ENCODE measurements at places on chromosomes 16 and 17.

- no peak for DNase-seq
Measured at GRCh38 chr16:56281249-56281805, 90.0 kb downstream of the GNAO1 start.

- no peak for DNase-seq
Measured at GRCh38 chr17:80944326-80944725, 47.3 kb upstream of the CHMP6 start.

DNA sequence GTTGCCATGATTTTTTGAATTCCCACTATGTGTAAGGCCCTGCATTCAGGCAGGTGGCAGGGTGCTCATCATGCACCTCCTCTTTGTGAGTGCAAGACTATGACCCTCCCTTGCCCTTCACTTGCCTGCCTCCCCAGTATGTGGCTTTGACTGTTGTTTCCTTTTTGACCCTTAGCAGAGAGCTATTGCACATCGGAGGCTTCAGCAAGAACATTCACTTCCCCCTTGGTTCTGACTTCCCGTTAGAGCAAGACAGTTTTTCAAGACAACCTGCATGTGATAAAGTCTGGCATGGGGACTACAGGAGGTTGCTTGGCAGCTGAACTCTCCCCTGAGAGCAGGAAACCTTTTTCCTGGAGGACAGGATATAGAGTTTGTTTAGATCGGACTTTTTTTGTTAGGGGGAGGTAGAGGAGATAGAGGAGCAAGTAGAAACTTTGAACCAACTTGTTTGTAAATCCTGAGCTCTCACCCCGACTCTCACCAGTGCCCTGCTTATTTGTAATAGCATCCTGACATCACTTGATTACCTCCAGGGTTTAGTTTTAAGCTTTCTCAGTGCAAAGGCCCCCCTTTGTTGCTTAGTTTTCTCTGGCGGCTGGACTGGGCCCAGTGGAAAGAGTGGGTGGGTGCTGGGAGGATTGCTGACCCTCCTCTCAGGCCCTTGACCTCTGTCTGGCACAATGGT is 34.3 kb downstream of the LIMD2 start:
- DNase-seq = no peak

DNA sequence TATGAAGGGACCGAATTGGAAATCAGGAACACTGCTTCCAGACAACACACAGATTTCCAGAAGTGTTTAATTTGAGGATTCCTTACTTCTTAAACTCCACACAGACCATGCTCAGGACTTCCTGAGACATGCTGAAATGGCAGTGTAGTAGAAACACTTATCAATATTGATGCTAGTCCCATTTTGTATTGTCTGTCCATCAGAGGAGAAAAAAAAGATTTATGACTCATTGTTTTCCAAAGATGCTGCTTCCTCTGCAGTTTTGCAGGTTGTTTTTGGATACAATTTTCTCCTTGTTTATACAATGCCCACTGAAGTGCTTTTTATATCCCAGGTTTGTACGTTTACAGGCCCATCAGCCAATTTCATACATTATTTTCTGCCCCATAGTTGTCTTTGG is 68.3 kb upstream of the TANC2 start:
- no peak for DNase-seq

DNA sequence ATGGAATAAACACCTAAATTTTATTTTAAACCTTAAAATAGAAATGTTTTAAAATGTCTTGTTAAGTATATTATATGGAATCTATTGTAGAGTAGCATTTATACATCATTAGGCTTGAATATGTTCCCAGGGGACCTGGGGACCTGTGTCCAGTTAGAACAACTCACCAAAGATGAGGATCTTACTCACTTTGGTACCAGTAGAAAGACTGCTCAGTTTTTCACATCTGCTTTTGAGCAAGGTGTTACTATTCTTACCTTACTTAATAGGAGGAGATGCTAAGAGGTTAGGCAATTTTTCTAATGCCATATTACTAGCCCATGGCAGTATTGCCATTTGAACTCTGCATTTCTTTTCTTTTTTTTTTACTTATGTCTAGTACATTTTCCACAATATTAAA is 14.7 kb downstream of the STXBP4 start:
- DNase-seq = no peak

- DNase-seq = no peak
Measured at GRCh38 chr17:48051706-48052486, 3.7 kb downstream of the NFE2L1 start.

DNA sequence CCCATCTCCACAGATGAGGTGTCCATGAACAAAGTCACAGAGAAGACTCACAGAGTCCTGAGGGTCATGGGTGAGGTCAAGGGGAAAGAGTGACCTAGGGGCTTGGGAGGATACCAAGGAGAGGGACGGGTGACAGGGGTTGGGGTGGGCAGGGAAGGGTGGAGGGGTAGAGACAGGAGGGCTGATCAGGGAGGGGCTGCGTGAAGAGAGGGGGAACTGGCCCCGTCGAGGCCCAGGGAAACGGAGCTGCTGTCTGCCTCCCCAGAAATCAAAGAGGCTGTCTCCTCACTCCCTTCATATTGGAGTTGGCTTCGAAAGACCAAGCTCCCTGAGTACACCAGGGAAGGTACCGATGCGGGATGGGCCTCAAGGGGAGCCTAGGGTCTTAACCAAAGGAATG is 617 bp downstream of the TMEM95 start:
- DNase-seq = no peak

- peak; percentile 3 for DNase-seq
Measured at GRCh38 chr17:78040440-78041385, 82.2 kb downstream of the TNRC6C start.

DNA sequence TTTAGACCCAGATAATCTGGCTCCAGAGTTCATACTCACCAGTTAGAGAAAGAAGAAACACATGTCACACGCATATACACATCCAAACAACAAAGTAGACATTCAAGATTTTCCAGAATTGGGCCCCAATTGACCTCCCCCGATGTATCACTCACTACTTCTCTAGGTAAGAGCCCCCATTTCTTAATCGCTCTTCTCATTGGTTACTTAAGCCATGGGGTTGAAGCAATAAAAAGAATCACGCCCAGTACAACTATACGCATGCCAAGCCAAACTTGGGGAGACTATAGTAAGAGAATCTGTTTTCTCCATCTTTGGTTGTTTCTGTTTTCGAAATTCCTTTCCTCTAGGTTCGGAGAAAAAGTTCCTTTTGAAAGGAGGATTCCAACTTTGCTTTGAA is 565 bp downstream of the DDX52 start:
- DNase-seq = no peak

DNA sequence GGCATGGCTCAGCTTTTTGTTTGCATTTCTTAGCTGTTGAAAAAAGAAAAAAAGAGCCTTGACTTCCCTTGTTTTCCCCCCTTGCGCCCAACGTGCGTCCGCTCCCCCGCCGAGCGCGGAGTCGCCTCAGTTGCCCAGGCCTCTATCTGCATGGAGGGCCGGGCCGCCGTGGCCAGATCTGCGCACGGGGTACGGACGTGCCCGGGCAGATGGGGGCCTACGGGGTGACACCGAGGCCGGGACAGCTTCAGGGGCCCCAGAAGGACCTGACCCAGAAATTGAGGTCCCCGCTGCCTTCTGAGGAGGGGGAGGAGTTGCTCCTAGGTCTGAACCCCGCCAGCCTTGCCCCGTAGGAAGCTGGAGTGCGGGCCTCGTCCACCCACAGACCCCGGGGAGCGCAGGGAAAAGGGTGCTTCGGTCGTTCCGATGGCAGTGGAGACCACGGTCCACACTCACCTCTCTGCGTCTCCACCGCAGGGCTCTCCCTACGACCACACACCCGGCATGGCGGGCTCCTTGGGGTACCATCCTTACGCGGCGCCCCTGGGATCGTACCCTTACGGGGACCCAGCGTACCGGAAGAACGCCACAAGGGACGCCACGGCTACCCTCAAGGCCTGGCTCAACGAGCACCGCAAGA is 1.5 kb downstream of the IRX5 start:
- DNase-seq = no peak

DNA sequence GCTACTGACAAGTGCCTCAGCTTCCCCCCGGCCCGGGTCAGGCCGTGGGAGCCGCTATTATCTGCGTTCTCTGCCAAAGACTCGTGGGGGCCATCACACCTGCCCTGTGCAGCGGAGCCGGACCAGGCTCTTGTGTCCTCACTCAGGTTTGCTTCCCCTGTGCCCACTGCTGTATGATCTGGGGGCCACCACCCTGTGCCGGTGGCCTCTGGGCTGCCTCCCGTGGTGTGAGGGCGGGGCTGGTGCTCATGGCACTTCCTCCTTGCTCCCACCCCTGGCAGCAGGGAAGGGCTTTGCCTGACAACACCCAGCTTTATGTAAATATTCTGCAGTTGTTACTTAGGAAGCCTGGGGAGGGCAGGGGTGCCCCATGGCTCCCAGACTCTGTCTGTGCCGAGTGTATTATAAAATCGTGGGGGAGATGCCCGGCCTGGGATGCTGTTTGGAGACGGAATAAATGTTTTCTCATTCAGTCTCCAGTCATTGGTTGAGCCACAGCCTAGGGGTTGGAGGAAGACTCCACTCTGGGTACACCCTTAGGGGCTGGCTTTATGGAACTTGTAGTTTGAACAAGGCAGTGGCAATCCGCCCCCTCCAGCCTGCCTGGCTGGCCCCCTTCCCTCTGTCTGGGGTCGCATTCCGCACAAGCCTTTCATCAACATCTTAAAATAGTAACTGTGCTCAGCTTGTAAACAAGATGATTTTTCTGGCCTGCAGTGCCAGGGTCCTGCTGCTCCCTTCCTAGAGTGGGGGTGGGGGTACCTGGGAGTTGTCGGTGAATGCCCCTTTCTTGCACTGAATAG is 4.1 kb downstream of the SYNGR2 start:
- DNase-seq = no peak

DNA sequence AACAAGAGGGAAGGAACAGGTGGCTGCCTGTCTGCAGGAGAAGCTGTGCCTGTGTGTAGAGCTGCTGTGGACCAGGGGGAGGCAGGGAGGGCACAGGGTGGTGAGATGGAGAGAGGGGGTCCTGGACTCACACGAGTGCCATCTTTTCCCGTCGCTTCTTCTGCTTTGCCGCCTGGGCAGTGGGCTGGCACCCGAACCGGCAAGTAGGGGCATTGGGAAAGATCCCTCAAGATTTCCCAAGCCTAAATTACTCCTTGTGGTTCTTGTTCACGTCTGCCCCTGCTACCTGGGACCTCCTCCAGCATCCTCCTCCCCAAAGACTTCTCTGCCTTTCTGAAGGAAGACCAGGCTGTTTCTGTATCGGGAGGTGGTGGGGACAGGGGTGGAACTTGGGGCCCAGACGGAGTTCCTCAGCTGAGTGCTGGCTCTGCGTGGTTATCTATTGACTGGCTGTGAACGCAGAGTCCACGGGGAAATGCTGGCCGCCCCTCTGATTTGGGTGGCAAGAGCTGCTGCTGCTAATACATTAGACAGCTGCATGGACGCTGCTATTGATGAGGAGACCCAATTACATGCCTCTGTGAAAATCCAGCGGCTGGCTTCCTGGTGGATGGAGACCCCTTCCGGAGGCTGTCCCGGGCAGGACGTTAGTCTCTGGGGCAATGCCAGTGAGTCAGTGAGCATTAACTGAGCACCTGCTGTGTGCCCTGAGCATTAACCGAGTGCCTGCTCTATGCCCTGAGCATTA is 114.5 kb downstream of the OR1D5 start:
- DNase-seq = no peak

DNA sequence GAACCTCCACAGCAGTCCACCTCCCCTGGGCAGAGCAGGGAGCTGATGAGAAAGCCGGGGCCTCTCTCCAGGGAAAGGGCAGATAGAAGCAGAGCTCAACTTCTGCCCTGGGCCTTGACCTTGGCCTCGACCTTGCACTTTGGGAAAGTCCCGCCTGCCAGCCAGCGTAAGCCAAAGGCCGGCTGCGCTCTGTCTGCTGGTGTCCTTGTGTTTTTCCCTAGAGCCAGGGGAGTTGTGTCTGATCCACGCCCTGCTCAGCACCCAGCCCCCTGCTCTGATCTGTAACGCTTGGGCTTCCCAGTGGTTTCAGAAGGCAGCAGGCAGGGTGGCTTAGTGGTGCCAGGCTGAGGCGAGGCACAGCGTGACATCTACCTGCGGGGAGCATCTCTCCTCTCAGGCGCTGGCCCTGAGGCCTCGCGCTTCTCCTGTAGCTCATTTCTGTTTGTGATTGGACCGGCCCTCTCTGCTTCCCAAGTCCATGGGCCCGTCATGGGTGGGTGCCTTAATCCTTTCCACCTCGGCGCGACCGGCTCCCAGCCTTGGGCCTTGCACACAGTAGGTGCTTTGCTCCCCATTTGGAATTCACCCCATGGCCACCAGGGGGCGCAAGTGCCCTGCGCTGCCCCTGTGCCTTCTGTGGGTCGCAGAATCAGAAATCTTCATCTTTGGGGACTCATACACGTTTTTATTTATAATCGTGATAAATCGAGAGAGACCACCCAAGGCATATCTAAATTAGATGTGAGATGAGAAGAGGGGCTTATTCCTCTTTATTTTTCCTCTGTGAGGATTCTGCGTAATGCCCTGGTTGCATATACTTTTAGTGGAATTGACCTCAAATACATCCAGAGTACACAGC is 24.2 kb downstream of the SGSH start:
- peak; percentile 46 for DNase-seq

DNA sequence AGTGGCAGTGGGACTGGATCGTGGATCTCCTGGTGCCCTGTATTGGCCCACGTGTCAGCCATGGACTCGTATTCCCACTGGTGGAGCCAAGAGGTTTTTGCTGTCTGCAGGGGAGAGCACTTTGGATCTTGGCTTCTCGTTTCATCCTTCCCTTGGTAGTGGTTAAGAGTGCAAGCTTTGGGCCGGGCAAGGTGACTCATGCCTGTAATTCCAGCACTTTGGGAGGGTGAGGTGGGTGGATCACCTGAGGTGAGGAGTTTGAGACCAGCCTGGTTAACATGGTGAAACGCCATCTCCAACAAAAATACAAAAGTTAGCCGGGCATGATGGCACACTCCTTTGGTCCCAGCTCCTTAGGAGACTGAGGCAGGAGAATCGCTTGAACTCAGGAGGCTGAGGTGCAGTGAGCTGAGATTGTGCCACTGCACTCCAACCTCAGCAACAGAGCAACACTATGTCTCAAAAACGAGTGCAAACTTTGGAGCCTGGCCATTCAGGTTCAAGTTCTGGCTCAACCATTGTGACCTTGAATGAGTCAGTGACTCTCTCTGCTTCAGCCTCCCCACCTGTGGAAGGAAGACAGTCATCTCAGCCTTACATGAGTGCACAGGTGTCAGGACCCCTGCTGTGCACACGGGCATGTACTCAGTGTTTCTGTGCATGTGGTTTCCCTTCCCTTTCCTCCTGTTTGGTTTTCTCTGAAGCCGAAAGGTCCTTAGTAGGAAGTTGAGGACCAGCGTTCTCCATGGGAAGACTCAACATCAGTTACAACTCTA is 57.4 kb downstream of the PLCG2 start:
- no peak for DNase-seq

- DNase-seq = no peak
Measured at GRCh38 chr16:57064995-57065394, 27.4 kb upstream of the CPNE2 start.

- no peak for DNase-seq
Measured at GRCh38 chr16:26952411-26952810, 114.3 kb upstream of the C16orf82 start.

DNA sequence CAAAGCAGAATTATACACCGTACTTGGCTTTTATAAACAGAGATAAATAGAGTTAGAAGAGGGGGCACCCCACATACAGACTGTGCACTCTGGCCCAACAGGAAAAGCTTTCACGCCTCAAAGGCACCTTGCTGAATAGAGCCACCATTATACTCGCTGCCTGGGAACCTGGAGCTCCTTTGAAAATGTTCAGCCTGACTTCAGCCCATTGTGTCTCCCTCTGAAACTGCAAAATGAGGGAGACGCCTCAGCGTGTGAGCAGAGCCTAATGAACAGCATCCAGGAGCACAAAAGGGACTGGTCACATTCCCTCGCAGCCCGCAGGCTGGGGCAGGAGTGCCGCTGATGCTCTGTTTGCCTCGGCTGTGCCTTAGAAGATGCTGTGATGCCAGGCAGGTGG is 46.3 kb downstream of the ABCC12 start:
- no peak for DNase-seq

- no peak for DNase-seq
Measured at GRCh38 chr17:47995241-47995935, 24.5 kb downstream of the CDK5RAP3 start.

Measured in activated T-helper 1 cell treated with Interleukin-2 at 50 U/mL for 16 hours (primary cell).